A172 (cell line): ENCODE measurements at places on chromosomes 1 and 21. TPM values are rescaled to one million over a fixed set of nuclear protein-coding genes. Genes with fewer than 3 reads are reported as not detected.

DNA sequence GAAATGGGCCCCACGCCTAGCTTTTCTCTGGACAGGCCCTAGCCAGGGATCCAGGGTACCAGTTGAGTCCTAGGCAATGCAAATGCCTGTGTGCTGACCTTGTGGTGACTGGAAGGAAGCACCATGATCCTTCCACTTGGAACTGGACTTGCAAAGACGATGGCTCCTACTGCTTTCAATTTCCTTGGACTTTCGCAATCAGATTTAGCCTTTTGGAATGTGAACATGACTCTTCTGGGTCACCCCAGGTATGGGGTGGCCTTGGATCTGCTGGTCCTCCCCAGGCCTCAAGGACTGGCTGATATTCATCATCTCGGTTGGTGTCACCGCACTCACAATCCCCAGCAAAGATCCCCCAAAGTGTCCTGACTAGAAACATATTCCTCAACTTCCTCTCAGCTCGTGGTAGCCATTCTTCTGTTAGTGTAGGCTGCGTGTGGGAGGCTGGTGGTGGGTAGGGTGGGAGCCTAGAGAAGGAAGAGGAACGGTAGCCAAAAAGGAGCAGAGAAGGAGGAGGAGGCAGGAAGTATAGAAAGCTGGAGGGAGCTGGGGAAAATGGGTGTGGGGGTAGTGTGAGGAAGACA, 130.5 kb downstream of the PPIAL4G start:
- no peak for DNase-seq

DNA sequence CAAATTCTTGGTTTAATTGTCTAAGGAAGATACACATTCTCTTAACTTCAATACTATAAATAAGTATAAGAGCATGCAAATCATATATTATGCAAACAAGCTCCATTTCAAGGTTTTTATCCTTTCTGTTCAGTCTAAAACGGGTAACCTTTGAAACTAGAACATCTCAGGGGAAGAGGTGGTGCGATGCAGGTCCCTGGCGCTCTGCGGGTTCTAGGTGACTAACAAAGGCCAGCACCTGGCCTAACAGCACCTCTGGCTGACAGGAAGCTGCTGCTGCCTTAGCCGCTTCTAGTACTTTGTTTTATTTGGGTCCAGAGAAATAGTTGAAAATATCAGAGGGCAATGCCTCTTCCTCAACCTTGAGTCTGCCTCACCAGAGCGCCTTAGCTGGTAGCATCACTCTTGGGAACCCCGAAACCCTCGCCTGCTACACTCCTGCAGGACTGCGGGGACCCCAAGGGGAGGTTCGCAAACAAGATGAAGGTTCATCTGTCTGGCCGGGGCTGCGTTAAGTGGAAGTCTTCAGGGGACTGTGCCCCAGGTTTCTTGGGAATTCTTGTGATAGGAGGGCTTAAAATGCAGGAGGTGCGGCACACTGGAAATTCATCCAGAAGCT, 45.5 kb downstream of the PRDM15 start:
- DNase-seq, result no peak

DNA sequence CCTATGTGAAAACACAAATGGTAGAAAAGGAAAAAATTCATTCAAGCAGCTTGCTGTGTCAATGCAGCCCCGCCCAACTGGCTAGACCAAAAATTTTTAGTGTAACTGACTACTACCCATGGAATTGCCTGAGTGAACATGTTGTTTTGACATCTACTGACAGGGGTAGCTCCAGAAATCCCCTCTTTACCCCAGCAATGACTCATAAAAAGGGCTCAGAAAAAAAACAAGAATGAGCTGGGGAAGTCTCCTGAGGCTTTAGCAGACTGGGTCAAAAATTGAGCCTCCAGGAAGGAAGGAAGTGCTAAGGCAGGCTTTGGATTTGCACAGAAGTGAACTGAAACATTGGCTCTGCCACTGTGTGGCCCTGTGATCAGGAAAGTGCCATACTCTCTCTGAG, 24.4 kb upstream of the FGGY start:
- DNase-seq, result peak; percentile 53

GRCh38 chr1:82162486-82163420, 362.0 kb downstream of the ADGRL2 start:
- no peak for DNase-seq

DNA sequence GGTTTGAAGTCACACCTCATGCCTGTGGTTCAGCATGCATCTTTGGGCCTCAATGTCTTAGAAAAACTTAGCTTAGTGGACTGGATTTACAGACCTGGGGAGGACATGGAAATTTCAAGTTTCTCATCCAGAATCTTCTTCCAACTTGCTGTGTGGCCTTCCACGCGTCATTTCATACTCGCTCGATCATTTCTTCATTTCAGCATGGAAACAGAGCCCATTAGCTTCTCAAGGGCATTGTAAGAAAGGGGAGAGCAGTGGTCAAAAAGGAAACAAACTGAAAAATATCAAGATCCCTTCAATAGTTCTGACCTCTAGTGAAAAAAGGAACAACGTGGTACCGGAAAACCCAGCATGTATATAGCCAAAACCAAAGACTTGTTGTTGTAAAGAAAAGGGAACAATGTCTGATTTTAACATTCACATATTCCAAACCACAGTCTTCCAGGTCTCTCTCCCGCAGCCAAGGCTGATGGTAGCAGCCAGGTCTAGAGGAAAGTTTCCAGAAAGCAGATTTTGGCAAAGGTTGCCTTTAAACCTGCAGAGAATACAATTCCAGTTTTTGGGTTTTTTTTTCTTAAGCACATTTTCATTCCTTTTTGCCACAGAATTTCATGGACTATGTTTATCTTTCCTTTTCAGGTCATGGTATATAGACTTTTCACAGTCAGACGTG, 97.0 kb upstream of the CDC42BPA start:
- no peak for DNase-seq

DNA sequence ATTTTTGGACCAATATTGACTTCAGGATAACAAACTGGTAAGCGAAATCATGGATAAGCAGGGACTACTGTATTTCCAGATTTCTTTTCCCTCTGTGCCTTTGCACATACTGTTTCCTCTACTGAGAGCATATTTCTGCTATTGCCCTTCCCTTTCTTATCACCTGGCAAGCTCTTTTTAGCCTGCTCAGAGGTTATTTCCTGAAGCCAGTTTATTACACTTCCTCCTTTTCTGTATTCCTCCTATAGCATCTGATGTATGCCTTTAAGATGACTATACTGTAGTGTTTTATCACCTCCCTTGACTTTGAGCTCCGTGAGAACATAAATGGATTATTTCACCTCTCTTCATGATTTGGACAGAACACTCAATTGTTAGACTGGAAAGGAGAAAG, 49.0 kb downstream of the MAGI3 start:
- DNase-seq, result no peak

GRCh38 chr1:19344372-19344810, 32.3 kb downstream of the SLC66A1 start:
- DNase-seq, result peak; percentile 2

DNA sequence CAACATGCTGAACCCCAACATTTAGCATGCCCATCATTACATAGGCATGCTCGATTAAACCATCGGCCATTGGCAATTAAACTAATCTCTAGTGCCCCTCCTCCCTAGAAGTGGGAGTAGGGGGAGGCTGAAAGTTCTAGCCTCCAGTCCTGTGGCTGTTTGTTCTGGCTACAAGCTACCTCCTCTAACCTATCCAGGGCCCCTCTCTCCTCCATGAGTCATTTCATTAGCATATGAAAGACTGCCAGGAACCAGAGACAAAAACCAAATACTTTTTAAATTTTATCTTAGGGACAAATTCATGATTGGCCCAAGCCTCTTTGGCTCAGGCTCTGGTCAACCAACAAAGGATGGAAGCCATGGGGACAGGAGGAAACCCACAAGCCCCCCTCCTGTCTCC, 231.1 kb downstream of the CACNA1E start:
- no peak for DNase-seq

DNA sequence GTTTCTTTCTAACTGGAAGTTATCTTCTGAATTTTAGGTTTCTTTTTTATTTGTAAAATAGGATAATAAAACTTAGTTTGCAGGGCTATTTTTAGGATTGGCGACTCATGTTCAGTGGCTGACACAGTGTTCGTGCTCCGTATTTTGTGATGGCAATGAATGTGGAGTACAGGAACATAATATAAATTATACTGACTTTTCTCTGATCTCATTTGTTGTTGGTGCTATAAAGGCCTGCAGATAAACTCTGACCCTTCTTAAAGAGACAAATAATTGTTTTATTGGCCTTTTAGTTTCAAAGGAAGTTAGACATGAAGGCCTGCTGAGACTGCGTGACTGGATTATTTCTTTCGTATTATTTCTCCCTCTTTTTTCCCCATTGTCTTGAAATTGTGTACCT, 339.6 kb downstream of the PDE4B start:
- no peak for DNase-seq

DNA sequence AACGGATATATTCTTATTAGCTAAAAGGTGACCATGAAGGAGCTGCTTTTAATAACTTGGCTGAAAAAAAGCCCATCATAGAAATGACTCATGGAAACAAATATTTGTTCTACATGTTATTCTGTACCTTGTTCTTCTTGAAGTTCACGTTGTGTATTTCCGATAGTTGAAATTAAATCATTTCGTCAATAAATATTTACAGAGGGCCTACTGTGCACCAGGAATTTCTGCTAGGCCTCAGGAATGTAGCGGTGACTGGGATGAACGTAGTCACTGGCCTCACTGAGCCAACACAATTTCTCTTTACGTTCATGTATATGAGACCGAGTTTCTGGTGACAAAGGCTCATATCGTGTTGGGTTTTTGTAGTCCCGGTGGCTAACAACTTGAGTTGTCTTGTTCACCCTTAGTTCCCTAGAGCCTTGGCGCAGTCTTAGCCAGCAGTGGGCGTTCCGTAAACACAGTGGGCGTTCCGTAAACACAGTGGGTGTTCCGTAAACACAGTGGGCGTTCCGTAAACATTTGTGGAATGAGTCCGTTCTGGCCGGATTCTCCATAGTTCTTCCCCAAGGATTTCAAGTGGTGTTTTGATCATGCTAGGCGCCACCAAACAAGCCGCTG, 53.2 kb upstream of the VAMP3 start:
- DNase-seq, result no peak

DNA sequence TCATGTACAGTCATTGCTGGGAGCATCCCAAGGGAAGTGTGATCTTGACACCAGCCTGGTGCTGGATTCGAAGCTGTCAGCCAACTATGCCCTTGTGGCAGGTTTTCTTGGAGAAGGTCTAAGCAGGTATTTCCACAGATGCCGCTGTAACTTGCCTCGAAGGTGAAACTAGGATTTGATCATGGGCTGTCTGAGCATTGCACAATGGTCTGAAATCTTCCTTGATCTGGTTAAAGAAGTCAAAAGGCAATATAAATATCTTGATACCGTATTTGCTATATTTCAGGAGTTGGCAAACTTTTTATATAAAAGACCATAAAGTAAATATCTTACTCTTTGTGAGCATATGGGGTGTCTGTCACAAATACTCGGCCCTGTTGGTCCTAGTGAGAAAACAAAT, 206.8 kb downstream of the LYPLAL1 start:
- no peak for DNase-seq

DNA sequence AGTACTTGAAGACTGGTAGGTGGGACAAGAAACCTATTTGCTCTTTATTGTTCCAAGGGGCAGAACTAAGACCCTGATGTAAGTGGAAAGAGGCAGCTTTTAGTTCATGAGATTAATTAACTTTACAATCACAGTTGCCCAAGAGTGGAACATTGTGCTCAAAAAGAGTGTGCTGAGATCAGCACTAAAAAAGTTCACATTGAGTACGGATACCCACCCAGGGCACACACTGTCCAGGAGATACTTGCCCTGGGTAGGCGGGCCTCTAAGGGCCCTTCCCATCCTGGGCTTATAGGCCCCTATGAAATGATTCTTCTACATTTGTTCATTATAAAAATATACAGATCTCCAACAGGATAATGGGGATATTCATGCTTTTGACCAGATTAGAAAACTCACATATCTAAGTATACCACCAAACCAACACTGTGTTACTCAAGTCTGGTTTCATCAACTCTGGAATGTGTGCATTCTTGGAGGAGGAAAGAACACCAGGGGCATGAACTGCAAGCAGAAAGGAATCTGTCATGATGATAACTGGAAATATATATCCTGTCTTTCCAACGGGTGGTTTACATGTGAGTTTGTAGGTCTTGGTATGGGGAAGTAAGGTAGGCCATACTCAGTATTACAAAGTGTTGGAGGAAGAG, 626.2 kb downstream of the SMYD3 start:
- DNase-seq, result peak; percentile 30

DNA sequence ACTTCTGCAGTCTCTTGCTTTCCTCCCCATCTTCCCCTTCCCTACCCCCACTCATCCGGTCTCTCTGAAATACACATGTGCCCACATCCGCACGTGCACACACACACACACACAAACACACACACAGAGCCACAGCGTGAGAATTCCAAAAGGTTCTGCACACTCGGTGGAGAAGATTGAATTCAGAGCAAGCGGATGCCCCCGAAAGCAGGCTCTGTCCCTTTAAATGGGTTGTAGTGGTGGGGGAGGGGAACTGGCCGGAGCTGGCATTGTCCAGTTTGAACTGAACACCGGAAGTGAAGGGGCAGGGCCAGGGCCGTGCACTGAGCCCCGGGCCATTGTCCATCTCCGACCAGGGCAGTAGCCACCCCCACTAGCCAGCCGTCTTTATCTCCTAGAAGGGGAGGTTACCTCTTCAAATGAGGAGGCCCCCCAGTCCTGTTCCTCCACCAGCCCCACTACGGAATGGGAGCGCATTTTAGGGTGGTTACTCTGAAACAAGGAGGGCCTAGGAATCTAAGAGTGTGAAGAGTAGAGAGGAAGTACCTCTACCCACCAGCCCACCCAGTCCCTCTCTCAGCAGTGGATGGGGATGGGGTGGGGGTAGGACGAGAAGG, 1.3 kb upstream of the LIN28A start:
- DNase-seq, result no peak

- peak; percentile 73 for DNase-seq
These were observed 2.6 kb downstream of the FUCA1 start for GRCh38 chr1:23865543-23865930.

DNA sequence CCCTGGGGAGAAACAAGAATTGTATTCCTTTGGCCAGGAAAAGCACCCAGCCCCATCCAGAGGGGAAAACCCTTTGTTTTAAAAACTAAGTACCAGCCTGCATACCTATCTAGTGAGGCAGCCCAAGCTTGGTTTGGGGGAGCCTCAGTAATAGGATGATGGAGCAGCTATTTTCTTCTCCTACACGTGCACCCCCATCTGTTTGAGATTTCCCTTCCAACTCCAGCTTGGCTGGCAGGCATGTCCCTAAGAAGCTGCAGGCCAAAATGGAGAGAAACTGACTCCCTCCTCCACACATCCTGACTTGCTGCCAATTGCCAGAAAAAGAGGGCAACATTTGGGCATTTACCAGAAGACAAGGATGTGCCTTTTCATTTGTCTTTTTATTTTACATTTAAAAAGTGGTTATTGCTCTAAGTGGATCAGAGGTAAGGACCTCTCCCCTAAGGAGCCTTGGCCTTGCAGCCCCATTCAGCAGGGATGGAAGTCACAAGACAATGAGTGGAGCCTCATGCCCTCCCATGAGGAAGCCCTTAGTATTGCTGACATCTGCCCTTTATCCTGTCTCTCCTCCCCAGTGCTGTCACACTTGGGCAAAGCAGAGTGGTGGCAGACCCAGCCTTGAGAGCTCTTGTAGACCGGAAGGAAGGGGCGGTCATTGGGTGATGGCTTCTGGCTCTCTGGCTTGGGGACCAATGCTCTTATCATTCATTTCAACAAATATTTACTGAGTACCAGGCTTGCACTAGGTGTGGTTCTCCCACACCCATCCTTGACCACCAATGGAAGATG, 8.6 kb downstream of the FNDC5 start:
- peak; percentile 29 for DNase-seq

- no peak for DNase-seq
These were observed 32.5 kb upstream of the COL6A2 start for GRCh38 chr21:46065215-46065913.

- peak; percentile 86 for DNase-seq
These were observed 36.6 kb upstream of the SLC44A3 start for GRCh38 chr1:94783342-94784189.

ADAMTSL4 gene
- 0.38 and 2.3 TPM in 2 replicates for total RNA-seq

IVL gene
- not detected in 2 replicates for total RNA-seq

NT5C1A gene
- total RNA-seq, result not detected in 2 replicates
